ENCODE measurements at places on chromosomes 7 and 10. TPM values are rescaled to one million over a fixed set of nuclear protein-coding genes. Genes with fewer than 3 reads are reported as not detected.
A peak's percentile ranks its signal among the peaks of the same experiment; 100 is the strongest.

DNA sequence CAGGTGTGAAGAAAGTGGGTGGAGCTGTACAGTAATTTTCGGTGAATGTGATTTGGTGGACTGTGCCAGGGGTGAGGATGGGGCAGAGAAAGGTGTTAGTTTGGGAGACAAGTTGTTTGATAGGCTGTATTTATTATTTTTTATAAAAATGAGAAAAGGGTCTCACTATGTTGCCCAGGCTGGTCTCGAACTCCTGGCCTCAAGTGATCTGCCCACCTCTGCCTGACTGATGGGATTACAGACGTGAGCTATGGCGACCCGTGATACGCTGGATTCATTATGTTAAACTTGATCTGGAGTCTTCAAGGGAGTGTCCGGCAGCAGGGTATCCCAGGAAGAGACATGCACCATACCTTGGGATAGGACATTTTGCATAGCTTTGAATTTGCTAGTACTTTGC lies 1.3 kb downstream of the KAT6B start:
- DNase-seq: no peak

COL17A1 gene
- 41.3 TPM for total RNA-seq

DNA sequence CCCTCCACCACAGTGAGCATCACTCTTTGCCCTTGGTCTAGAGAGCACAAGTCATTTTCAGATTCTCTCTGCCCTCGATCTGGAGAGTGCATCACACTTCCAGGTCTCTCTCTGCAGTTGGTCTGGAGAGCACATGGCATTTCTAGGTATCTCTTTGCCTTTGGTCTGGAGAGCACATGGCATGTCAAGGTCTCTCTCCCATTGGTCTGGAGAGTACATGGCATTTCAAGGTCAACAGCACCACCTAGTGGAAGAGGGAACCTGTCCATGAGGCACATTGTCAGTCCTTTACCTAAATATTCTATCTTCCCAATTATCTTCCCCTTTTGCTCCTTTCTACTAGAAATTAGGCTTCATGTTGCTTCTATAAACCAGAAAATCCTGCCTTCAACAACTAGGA lies 1139.4 kb downstream of the XPNPEP1 start:
- DNase-seq: peak; percentile 0

DNA sequence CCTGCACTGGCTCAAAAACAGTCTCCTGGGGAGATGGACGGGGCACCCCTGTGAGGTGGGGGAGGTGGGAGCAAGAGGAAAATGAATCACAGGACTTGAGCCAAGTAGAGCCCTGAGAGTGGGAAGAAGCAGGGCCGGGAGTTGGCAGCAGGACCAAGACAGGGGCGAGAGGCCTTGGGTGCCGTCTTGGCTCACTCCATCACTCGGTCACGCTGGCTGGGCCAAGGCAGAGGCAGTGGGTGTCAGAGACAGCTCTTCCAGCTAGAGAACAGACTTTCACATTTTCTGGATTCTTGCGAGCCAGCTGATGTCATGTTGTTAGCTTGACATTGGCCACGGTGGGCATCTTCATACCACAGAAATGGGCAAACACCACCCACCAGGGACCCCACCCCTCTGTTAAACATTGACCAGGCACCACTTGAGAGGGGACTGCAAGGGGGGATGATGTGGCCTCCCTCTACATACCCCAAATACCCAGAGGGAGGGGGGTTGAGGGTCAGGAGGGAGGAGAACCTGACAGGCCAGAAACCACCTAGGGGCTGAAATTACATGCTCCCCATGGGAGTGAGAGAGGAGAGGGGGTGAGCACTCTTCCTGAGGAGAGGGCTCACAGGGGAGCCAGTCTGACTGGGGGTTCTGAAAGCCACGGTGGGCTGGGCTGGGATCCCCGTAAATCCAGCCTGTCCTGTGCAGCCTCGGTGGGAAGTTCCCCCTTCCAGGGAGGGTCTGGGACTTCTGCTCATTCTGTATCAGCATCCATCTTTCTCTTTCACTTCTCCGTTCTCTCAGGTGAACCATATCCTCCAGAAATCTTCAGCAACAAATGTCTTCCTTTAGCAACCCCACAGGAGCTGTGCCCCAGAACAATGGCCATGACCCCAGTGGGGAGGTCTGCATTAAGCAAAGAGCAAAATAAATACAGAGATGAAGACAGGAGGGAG lies 19.6 kb downstream of the CAMK2B start:
- no peak for DNase-seq

DNA sequence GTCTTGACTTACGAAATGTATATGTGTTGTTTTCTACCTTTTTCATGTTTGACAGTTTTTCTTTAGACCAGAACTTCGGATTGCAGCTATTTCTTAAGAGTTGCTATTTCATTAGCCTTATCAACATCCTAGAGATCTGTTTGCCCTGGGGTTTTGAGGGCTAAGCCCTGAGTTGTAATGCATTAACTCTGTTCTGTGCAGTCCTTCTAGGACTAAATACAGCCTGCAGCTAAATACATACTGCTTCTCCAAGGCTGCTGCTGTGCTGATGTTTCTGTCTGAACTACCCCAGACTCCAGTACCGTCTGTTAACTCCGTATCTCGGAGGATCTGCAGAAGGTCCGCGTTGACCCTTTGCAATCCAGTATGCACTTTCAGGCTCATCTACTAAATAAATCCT lies 26.5 kb downstream of the KIAA1217 start:
- DNase-seq: no peak

DNA sequence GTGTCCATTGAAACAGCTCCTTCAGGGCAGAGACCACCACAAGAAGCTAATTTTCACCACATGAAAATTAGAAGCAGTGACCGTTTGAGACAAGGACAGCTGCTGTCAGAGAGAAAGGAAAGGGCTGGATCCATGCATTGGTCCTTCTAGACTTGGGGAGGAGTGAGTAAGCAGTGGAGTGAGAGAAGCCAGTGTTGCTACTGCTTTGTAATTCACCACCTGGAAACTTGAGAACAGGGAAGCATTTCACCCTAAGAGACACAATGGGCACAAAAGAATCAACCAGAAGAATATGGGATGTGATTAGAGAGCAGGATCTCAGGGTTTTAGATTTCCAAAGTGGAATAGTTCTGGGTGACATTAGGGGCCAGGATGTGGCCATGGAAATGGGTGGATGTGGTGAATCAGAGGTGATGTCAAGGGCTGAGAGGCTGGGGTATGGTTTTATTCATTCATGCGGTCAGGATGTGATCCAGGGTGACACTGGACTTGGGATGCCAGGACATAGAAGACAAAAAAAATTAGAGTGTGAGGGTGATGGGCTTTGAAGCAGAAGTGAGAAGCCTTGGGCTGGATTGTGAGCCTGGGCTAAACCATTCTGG lies 61.6 kb downstream of the DENND11 start:
- no peak for DNase-seq

DNA sequence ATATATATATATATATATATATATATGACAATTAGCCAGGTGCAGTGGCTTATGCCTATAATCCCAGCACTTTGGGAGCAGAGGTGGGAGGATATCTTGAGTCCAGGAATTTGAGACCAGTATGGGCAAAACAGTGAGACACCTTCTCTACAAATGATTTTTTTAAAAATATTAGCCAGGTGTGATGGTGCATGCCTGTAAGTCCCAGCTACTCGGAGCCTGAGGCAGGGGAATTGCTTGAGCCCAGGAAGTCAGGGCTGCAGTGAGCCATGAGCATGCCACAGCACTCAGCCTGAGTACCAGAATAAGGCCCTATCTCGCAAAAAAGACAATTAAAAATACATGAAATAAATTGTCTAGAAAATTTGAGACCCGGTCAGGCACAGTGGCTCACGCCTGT lies 47.2 kb upstream of the MSRB2 start:
- DNase-seq: no peak

GRCh38 chr7:92874567-92874966 lies 38.2 kb upstream of the CDK6 start:
- DNase-seq: no peak

ITIH5 gene
- total RNA-seq: not detected

CYP3A7 gene
- not detected for total RNA-seq

GRCh38 chr10:69451784-69452251 lies 553 bp downstream of the TSPAN15 start:
- peak; percentile 81 for DNase-seq

FAM25C gene
- not detected for total RNA-seq

DNA sequence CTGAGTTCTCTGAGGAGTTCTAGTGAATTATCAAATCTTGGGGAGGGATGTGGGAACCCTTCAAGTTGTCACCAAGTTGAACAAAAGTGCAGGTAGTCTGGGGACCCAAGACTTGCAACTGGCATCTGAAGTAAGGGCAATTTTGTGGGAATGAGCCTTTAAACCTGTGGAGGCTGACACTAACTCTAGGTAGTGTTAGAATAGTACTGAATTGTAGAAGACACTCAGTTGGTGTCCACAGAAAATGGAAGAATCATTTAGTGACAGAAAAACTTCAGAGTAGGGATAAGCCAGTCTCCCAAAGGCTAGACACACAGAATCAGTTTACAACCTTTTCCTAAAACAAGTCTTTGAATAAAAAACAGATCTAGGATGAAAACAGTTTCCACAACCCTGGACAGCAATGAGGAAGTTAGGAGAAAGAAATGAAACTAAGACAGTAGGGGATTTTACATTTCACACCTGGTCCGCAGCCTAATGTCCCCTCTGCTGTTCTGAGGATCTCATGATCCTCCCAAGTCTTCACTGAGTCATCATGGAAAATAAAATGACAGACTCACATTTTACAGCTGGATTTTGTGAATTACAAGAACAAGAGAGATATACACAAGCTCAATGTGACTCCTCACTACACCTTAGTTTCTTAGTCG lies 23.0 kb upstream of the ING3 start:
- DNase-seq: no peak

GRCh38 chr7:67392596-67393438 lies 396.2 kb downstream of the TYW1 start:
- no peak for DNase-seq

DNA sequence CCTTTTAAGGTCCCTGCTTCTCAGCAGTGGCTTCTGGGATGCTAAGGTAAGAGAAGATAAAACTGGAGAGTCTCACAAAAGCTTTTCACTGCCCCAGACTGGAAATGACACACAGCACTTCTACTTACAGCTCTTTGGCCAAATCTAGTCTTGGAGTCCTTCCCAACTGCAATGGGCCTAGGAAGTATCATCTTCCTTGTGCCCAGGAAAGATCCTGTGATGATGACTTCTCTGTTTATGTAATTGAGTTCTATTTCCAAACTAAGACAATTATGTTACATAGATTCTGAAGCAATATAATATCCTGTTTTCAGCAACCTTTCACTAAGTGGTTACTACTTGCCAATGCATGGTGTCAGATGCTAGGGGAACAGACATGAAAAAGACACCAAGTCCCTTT lies 234.1 kb downstream of the PTEN start:
- DNase-seq: no peak

- no peak for DNase-seq
Measured at GRCh38 chr7:24140001-24140400, 144.0 kb upstream of the NPY start.

- DNase-seq: peak; percentile 62
Measured at GRCh38 chr7:142412551-142413193, 154.8 kb upstream of the PRSS58 start.

DNA sequence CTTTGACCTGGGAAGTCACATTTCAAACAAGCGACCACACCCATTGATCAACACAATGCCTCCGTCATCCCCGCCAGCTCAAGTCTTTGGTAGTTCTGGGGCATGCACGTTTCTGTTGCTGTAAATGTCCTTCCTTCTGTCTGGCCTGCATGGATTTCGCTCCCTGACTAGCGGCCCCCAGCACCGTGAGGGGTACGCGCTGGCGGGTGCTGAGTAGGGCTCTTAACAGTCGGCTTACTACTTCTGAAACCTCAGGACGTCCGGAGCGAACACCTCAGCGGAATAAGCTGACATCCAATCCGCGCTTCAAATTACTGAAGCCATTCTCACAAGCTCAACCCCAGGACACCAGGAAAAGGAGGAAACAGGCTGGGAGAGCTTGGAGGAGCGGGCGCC lies 505 bp downstream of the NUDCD3 start:
- peak; percentile 54 for DNase-seq

DNA sequence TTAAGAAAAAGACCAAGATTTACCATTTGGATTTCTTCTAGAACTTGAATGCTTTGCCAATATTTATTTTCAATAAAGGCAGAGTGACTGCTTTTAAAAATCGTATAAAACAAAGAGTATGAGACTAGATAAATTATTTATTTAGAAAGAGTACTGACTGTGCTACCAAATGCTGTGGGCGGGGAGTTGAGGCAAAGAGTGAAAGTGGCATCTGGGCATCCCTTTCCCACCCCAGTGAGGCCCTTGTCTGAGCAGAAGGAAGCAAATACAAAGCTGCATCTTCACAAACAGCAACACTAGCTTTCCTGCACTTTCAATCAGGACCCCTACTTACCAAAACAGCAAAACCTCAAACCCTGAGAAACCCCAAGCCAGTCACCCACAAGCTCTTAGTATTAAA lies 34.9 kb downstream of the ITGB1 start:
- no peak for DNase-seq

- no peak for DNase-seq
Measured at GRCh38 chr7:72159911-72160310, 252.2 kb downstream of the CALN1 start.

AOAH gene
- not detected for total RNA-seq

ZNF365 gene
- total RNA-seq: 1.8 TPM

DNA sequence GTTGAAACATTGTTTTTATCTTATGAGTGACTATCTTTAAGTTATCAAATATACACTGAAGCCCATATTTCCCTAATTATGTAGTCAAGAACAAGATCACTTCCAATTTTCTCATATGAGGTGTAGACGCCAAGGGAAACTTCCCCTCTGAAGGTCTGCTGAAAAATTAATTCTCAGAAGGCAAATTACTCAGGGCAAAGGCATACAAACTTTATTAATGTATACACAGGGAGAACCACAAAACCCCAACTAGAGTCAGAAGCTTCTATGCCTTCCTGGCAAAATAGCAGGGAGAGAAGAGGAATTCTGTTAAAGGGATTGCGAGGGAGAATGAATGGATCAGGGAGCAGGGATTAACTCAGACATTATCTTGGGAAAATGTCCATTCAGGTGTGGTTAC lies 83.4 kb downstream of the DOCK4 start:
- no peak for DNase-seq

- no peak for DNase-seq
Measured at GRCh38 chr7:100111156-100111555, 8.0 kb downstream of the TAF6 start.

Measured in PC-9 (cell line).